Stimulated activated CD4-positive, alpha-beta T cell treated with anti-CD3 and anti-CD28 coated beads, Interleukin-4, amount 100 ng/mL, for 24 hours (primary cell): ENCODE measurements at places on chromosomes 2 and 18.

DNA sequence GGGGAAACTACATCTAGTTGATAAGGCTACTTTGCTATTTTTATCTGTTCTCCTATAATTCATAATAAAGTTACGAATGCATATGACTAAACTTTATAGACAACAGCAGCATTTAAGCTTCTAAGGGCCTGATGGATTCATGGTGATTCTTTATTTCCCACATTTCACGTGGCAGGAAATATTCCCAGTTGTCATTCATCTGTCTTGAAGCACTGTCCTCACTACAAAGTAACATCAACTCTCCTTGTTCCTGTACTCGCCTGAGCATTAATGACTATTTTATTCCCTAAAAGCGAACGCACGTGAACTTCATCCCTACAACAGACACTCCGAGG lies 2.6 kb downstream of the SATB2 start:
- DNase-seq: no peak

DNA sequence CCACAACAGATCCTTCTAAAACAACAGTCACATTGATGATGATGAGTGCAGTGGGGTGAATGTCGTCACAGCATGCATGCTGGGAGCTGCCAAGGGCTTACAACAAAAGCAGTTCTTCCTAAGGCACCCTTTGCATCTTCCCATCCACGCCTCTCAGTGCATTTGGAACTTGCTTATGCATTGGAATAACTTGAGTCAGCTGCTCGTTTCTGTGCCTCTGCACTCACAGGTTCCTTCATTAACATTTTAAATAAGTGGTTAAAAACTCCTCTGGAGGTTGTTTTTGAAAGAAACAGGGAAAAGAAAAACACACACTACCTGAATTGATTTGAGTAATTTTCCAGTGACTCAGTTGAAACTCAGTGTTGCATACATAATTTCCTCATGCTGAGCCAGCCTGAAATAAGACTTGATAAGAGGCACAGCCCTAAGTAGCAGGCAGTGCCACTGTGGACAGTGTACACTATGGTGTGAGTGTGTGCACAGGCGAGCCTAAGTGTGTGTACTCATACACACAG lies 46.8 kb upstream of the TRIM43B start:
- no peak for DNase-seq

GRCh38 chr2:212242724-212243123 lies 295.9 kb downstream of the ERBB4 start:
- DNase-seq: no peak

GRCh38 chr2:231662028-231662810 lies 46.1 kb upstream of the PTMA start:
- peak; percentile 96 for DNase-seq

- no peak for DNase-seq
These were observed 216.1 kb upstream of the SETBP1 start for GRCh38 chr18:44464398-44465180.

DNA sequence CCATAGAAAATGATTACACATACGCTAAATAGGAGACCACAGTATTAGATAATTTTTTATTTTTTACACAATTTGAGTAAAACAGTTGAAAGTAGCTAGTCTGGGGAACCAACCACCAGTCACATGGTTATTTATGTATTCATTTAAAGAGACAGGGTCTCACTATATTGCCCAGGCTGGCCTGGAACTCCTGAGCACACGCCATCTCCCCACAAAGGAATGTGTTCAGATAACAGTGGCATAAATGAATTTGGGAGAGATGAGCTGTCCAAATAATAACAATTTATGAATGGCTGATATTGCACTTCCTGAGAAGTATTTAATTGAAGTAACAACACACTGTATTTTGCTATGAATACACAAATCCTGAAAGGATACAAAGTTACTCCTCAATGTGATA lies 39.7 kb downstream of the KIDINS220 start:
- DNase-seq: no peak

- DNase-seq: no peak
These were observed 394.8 kb downstream of the DCDC2C start for GRCh38 chr2:4098137-4098536.

DNA sequence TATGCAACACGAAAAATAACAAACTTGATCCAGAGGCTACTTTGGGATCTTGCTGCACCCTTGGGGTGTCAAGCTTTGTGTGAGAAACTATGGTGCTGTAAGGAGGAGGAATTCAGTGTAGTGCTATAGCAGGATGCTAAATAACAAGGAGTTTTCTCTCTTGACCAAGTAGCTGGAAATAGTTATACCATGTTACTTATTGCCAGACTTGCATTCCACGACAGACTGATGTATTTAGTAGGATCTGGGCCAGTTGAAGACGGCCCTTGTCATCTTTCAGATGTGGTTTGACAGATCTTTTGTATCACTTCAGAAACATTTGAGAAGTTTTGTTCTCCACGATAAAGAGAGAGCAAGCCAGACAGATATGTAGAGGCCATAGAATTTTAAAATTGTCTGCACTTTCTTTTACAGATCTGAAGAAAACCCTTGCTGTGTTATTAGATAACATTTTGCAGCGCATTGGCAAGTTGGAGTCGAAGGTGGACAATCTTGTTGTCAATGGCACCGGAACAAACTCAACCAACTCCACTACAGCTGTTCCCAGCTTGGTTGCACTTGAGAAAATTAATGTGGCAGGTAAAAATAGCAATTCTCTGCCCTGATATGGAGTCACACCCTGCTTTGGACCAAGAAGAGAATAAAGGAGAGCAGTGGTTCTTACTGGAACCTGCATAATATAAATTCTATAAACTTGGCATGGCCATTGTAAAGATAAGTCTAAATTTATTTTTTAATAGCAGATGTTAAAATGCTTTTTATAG lies 16.3 kb downstream of the MGAT5 start:
- no peak for DNase-seq

- DNase-seq: no peak
These were observed 620 bp upstream of the RPL37A start for GRCh38 chr2:216498070-216498378.

DNA sequence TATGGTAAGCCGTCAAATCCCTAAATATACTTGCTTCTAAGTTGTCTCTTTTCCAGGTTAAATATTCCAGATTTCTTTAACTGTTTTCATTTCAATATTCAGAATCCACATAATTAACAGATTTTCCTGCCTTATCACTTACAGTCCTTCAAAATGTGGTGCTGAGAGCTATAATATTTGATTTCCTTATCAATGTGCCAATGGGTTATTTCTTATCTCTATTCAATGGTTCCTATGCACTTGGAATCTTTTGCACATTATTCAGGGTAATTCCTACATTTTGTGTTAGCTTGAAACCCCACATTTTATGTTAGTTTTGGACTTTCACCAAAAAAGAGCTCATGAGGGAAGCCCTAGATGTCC lies 173.5 kb downstream of the ZFP36L2 start:
- DNase-seq: no peak

GRCh38 chr18:25187521-25188192 lies 164.3 kb downstream of the ZNF521 start:
- no peak for DNase-seq

DNA sequence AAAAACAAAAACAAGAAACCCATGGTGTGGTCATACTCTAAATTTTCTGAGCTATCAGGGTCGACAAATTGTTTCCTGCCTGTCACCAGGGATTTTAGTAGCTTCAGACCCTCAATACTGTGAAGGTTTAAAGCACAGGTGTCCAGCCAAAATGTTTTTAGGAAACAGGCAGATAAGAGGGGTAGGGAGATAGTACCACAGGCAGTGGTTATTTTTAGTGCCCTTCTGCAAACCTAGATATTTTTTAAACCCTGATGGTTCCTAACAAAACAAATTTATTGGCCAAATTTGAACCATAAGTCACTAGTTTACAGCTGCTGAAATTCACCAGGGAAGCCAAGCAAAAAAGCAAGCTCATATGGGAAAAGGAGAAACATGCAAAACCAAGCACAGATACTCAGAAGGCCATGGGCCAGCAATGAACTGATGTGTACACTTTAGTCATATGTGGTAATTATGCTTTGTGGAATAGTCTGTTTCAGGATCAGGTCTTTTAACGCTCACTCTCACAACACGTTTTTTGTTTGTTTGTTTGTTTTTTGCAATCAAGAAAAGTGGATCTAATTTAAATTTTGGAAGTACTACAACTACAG lies 156.8 kb upstream of the STK17B start:
- no peak for DNase-seq

GRCh38 chr18:54247511-54248175 lies 21.7 kb upstream of the POLI start:
- no peak for DNase-seq

- peak; percentile 23 for DNase-seq
These were observed 117.6 kb downstream of the FAM124B start for GRCh38 chr2:224284134-224284946.

GRCh38 chr2:110991911-110992310 lies 128.8 kb upstream of the BCL2L11 start:
- DNase-seq: no peak

GRCh38 chr2:35496022-35496421 lies 859.6 kb upstream of the CRIM1 start:
- DNase-seq: no peak

GRCh38 chr2:42084231-42084671 lies 36.4 kb downstream of the PKDCC start:
- DNase-seq: no peak

- peak; percentile 4 for DNase-seq
These were observed 599 bp downstream of the ADAM23 start for GRCh38 chr2:206443735-206444527.

DNA sequence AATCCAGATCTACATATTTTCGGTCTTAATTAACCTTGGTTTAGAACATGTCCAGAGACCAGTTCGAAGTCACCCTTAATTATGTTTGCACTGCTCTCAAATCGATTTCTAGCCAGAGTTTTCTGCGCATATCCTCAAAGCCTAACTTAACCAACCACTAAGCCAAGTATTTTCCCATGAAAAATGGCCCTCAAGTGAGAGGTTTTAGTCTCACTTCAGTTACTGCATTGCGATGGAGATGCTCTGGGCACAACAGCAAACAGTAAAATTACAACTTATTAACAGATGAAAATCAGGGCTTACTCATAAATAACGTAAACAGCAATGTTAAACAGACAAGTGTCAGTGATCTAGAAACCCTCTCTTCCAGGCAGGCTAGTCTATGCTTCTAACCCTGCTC lies 4.5 kb downstream of the RTN4 start:
- DNase-seq: no peak

DNA sequence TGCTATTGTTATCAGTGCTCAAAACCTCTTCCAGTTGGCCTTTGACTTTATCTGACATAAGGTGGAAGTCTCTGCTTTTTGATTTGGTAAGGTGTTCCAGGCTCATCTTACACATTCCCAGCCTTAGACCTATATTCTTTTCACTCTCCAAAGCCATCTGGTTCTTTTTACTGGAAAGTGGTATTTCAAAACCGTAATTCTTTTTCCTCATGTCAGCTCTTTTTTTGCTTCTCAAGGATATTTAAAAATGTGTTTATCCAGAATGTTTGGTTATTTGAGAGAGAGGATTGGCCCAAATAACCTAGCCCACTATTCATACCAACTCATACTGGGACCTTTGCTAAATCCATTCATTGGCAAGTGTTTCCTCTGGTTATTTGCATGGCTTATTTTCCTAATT lies 411.2 kb upstream of the PIK3C3 start:
- DNase-seq: no peak

DNA sequence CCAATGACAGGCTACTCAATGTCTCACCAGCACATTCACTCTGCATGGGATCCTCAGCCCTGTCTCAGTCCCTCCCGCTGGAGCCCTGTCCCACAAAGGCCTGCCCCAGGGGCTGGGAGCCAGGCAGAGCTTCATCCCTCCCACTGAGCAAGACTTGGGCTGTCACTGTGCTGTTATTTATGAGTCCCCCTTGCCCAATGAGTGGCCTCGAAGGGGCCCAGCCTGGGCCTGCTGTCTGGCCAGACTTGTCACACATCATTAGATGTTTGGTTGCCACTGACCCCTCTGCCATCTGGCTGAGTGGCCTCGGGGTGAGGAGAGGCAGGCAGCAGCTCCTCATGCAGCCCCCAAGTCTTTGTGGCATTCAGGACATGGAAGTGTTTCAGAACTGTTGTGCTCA lies 330.6 kb upstream of the SKOR2 start:
- DNase-seq: no peak

DNA sequence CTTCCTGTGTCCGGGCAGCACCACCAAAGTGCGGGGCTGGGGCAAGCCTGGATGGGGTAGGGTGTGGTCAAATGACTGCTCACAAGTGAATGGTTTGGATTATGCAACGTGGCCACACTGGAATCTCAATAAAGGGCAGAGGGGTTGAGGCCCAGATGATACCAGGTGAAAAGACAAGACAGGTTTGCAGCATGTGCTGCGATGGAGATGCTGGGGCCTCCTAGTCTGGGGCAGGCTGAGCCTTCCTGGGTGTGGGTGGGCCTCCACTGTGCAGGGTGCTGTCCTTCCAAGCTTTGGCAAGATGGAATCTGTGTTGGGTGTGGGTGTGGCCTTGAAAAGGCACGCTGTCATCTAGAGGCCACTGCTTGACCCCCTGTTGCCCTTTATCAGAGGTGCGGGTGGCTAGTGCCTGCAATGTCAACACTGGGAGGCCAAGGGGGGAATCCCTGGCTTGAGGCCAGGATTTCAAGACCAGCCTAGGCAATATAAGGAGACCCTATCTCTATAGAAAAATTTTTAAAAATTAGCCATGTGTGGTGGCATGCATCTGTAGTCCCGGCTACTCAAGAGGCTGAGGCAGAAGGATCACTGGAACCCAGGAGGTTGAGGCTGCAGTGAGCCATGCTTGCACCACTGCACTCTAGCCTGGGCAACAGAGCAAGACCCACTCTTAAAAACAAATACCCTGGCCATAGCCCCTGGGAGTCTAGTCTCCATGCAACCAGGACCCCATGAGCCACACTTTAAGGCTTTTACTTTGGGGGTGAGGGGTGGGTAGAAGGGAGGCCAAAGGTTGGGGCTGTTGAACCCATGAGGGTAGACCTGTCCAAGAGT lies 13.8 kb downstream of the RRM2 start:
- no peak for DNase-seq

GRCh38 chr2:28909655-28910353 lies 15.3 kb downstream of the WDR43 start:
- DNase-seq: no peak

DNA sequence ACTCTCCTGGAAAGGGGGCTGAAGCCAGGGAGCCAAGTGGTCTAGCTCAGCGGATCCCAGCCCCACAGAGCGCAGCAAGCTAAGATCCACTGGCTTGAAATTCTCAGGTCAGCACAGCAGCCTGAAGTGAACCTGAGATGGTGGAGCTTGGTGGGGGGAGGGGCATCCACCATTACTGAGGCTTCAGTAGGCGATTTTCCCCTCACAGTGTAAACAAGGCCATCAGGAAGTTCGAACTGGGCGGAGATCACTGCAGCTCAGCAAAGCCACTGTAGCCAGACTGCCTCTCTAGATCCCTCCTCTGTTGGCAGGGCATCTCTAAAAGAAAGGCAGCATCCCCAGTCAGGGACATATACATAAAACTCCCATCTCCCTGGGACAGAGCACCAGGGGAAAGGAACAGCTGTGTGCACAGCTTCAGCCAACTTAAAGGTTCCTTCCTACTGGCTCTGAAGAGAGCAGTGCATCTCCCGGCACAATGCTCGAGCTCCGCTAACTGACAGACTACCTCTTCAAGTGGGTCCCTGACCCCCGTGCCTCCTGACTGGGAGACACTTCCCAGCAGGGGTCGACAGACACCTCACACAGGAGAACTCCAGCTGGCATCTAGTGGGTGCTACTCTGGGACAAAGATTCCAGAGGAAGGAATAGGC lies 282.3 kb upstream of the EPC2 start:
- DNase-seq: no peak

GRCh38 chr2:200466425-200467418 lies 43.1 kb downstream of the KCTD18 start:
- DNase-seq: peak; percentile 54

GRCh38 chr2:60414495-60415138 lies 138.8 kb downstream of the BCL11A start:
- DNase-seq: no peak

GRCh38 chr2:6730003-6730402 lies 135.7 kb downstream of the CMPK2 start:
- no peak for DNase-seq
